Right lobe of liver (tissue), 6 donors: ENCODE measurements at places on chromosomes 16 and 17. TPM values are rescaled to one million over a fixed set of nuclear protein-coding genes. Genes with fewer than 3 reads are reported as not detected.

GRCh38 chr17:17172001-17172939 is 33.9 kb downstream of the PLD6 start:
- DNase-seq = no peak
- H3K36me3 ChIP-seq = peaks cover 15% of the 10 kb centered on the region
- no peaks in the 10 kb centered on the region for H3K27me3 ChIP-seq
- H3K4me1 ChIP-seq = no peaks in the 10 kb centered on the region

- no peak overlapping the region for H3K4me3 ChIP-seq
- H3K36me3 ChIP-seq = peaks cover 40% of the 10 kb centered on the region
- peaks cover 17% of the 10 kb centered on the region for H3K4me1 ChIP-seq
- H3K27me3 ChIP-seq = no peaks in the 10 kb centered on the region
- H3K27ac ChIP-seq = no peak overlapping the region
Observed at GRCh38 chr16:57167953-57168352, 17.9 kb downstream of the PSME3IP1 start.

DNA sequence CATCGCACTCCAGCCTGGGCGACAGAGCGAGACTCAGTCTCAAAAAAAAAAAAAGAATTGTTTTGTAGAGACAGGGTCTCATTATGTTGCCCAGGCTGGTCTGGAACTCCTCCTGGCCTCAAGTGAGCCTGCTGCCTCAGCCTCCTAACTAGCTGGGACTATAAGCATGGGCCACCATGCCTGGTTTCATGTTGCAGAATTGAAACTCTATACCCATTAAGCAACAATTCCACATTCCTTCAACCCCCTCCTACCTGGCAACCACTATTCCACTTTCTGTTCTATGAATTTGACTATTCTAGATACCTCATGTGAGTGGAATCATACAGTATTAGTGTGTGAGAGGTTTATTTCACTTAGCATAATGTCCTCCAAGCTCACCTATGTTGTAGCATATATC is 24.5 kb downstream of the RNF135 start:
- H3K27ac ChIP-seq = no peak overlapping the region
- no peaks in the 10 kb centered on the region for H3K4me1 ChIP-seq
- H3K4me3 ChIP-seq = no peak overlapping the region
- H3K36me3 ChIP-seq = peaks cover 2% of the 10 kb centered on the region
- DNase-seq = no peak

The UNC13D gene
- total RNA-seq = 9.6 TPM

The MPP2 gene
- 0.13 TPM for total RNA-seq

GRCh38 chr17:43354371-43354770 is 44.4 kb upstream of the ARL4D start:
- no peak overlapping the region for H3K27ac ChIP-seq
- no peaks in the 10 kb centered on the region for H3K27me3 ChIP-seq
- no peak overlapping the region for H3K4me3 ChIP-seq

- H3K36me3 ChIP-seq = no peaks in the 10 kb centered on the region
- no peak overlapping the region for H3K4me3 ChIP-seq
- no peaks in the 10 kb centered on the region for H3K4me1 ChIP-seq
- H3K27ac ChIP-seq = no peak overlapping the region
Observed at GRCh38 chr16:5015351-5015750, 18.4 kb downstream of the NAGPA start.

The MT1M gene
- total RNA-seq = 101 TPM

DNA sequence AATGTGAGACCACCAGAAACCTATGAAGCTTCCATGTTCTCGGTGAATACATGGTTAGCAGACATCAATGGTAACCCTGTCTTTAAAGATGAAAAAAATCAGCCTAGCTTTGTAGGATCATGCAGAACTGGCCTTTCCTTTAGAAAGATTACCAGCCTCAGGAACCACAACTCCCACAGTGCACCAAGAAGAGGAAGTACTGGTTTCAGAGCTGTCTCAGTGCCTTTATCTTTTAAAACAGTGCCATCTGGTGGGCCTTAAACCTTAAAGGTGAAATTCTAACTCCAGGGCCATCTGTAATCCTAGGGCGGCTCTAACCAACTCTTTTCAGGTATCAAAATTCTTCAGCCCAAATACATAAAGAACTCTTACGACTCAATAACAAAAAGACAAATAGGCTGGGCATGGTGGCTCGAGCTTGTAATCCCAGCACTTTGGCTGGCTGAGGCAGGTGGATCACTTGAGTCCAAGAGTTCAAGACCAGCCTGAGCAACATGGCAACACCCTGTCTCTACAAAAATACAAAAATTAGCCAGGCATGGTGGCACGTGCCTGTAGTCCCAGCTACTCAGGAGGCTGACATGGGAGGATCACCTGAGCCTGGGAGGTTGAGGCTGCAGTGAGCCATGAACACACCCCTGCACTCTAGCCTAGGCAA is 5.4 kb downstream of the ATPAF2 start:
- H3K36me3 ChIP-seq = no peaks in the 10 kb centered on the region
- H3K4me3 ChIP-seq = no peak overlapping the region
- no peak overlapping the region for H3K27ac ChIP-seq
- no peak for DNase-seq

- no peaks in the 10 kb centered on the region for H3K27me3 ChIP-seq
- DNase-seq = no peak
- H3K4me3 ChIP-seq = no peak overlapping the region
- no peak overlapping the region for H3K27ac ChIP-seq
Observed at GRCh38 chr16:72743011-72743761, 304.7 kb downstream of the ZFHX3 start.

- no peaks in the 10 kb centered on the region for H3K4me1 ChIP-seq
- DNase-seq = no peak
- no peak overlapping the region for H3K27ac ChIP-seq
Observed at GRCh38 chr17:14553847-14554246, 253.0 kb downstream of the HS3ST3B1 start.

DNA sequence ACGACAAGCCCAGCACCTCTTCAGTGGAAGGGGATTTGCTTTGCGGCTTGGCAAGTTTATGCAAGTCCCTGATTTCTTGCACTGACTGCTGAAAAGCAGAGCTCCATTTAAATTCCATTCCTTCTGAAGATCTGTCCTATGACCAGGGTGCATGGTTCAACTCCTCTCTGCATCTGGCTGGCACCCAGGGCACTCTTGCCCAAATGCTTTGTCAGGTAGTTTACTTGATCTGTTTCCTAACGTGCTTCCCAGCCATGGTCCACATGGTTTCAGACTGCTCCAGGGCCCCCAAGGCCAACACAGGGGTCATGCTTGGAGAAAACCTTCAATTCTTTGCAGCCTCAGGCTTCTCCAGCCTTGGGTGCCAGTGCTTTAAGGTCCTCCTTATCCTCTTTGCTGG is 11.2 kb upstream of the HP start:
- H3K4me3 ChIP-seq = peak overlapping the region; percentile 27
- no peaks in the 10 kb centered on the region for H3K4me1 ChIP-seq
- no peaks in the 10 kb centered on the region for H3K36me3 ChIP-seq
- peak overlapping the region; percentile 83 for H3K27ac ChIP-seq
- H3K27me3 ChIP-seq = no peaks in the 10 kb centered on the region

The IL17C gene
- not detected for total RNA-seq

The P2RX5 gene
- 1.1 TPM for total RNA-seq

The CDK3 gene
- total RNA-seq = 3.0 TPM

The ADGRG3 gene
- 0.37 TPM for total RNA-seq

DNA sequence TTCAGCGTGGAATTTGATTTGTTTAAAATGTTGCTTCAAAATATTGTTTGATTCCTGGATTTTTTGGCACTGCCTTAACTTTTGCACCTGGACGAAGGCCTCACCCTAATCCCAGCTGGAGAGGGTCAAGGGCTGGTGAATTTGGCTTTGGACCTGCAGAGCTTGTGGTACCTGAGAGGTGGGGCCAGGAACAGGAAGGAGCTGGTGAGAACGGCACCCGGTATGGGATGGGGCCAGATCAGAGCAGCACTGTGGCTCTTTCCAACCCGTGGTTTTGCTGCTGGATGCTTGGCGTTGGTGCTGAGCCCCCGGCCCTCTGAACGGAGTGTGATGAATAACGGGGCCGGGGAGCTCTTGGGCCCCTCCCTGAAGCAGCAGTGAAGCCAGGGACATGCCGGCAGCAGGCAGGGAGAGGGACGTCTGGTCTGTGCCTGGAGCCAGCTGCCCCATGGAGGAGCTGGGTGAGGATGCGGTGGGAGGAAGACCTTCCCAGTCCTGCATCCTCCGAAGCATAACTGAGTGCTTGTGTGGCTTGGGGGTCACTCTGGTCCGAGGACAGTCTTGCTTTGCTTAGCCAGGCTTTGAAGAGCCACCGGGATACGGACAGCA is 275.4 kb downstream of the SEC14L1 start:
- no peak for DNase-seq
- peaks cover 18% of the 10 kb centered on the region for H3K4me1 ChIP-seq
- H3K4me3 ChIP-seq = no peak overlapping the region
- peaks cover 4% of the 10 kb centered on the region for H3K36me3 ChIP-seq

The GP1BA gene
- 0.15 TPM for total RNA-seq

The ALOX15B gene
- total RNA-seq = 2.2 TPM

DNA sequence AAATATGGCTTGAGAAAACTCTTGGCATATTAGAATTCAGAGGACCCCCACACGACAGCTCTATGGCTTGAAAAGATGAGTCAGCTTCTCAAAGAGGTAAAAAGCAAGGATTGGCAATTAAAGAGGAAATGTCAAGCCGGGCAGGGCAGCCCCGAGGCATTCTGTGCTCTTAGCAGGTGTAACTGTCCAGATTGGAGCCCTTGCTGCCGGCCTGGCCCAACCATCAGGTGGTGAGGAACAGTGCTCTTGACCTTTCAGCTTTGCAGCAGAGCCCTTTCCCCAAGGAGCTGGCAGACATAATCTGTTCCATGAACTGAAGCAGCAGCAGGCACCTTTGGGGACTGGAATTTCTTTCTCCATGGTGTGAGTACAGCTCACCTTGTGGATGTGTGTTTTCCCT is 287.8 kb downstream of the UTP18 start:
- no peaks in the 10 kb centered on the region for H3K4me1 ChIP-seq
- H3K36me3 ChIP-seq = no peaks in the 10 kb centered on the region
- no peak overlapping the region for H3K27ac ChIP-seq
- H3K27me3 ChIP-seq = no peaks in the 10 kb centered on the region
- DNase-seq = no peak

GRCh38 chr16:73730481-73731090 is 566.0 kb upstream of the PSMD7 start:
- no peaks in the 10 kb centered on the region for H3K4me1 ChIP-seq
- H3K27ac ChIP-seq = no peak overlapping the region
- H3K4me3 ChIP-seq = no peak overlapping the region
- H3K27me3 ChIP-seq = no peaks in the 10 kb centered on the region
- H3K36me3 ChIP-seq = no peaks in the 10 kb centered on the region

- no peaks in the 10 kb centered on the region for H3K27me3 ChIP-seq
- H3K27ac ChIP-seq = no peak overlapping the region
- H3K4me1 ChIP-seq = no peaks in the 10 kb centered on the region
- no peak overlapping the region for H3K4me3 ChIP-seq
- no peak for DNase-seq
Observed at GRCh38 chr16:78275420-78275819, 176.0 kb downstream of the WWOX start.

DNA sequence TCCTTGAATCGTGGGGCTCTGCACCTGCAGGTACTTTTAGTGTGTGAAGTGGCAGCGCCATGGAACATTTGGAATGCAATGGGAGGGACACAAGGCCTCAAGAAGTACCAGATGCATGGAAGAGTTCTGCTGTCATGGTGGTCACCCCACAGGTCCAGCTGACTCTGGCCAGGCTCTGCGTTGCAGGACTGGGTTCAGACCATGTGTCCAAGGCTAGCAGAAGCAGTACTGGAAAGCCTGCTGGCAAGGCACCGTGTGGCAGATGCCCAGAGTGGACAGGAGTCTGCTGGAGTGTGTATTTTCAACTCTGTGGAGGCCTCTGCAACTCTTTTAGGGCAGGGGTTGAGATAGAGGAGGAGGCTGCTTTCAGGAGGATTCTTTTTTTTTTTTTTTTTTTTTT is 2.1 kb downstream of the PIPOX start:
- peak overlapping the region; percentile 84 for H3K4me3 ChIP-seq
- peaks cover 52% of the 10 kb centered on the region for H3K4me1 ChIP-seq
- no peak overlapping the region for H3K27ac ChIP-seq
- peak; percentile 75 for DNase-seq

DNA sequence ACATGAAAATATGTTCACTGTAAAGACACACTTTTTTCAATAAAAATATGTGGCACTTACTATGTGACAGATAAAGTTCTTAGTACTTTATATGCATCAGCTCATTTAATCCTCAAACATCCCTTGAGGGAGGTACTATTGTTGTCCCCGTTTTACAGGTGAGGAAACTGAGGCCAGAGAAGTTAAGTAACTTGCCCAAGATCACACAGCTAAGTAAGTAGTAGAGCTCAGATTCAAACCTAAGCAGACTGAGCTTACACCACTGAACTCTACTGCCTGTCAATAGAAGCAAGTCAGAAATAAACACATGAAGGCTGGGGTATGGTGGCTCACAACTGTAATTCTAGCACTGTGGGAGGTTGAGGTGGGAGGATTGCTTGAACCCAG is 13.9 kb downstream of the CDH3 start:
- H3K27me3 ChIP-seq = no peaks in the 10 kb centered on the region
- no peak overlapping the region for H3K27ac ChIP-seq

- no peaks in the 10 kb centered on the region for H3K27me3 ChIP-seq
- H3K36me3 ChIP-seq = no peaks in the 10 kb centered on the region
- no peak overlapping the region for H3K27ac ChIP-seq
- no peak for DNase-seq
- no peak overlapping the region for H3K4me3 ChIP-seq
Observed at GRCh38 chr16:3465911-3466584, 22.6 kb downstream of the NAA60 start.

- no peaks in the 10 kb centered on the region for H3K4me1 ChIP-seq
- no peak for DNase-seq
- H3K4me3 ChIP-seq = no peak overlapping the region
- H3K36me3 ChIP-seq = no peaks in the 10 kb centered on the region
- H3K27ac ChIP-seq = no peak overlapping the region
Observed at GRCh38 chr16:76502063-76502462, 224.9 kb downstream of the CNTNAP4 start.

The C17orf100 gene
- total RNA-seq = 1.8 TPM

DNA sequence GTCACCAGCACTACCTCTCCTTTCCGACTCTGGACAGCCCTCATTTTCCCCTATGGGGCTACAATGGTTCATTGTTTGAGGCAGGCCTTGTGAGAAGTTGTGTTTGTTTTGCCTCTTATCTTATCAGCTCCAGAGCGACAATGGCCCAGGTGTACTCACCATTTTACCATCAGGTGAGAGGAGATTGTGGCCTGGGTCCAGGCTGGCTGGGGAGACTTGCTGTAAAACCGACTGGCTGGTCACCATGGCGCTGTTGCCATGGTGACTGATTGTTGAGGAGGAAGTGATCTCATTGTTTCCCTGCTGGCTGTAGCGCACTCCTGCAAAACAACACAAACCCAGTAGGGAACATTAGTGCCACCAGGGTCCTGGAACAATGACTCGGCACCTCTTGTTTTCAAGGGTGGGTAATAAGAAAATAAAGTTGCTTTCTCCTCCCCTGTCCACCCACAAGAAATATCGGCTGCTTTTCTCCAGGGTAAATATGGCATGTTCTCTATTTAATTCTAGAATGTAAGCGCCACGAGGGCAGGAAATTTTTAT is 34.4 kb downstream of the HNF1B start:
- DNase-seq = peak; percentile 70
- H3K4me1 ChIP-seq = peaks cover 5% of the 10 kb centered on the region
- H3K4me3 ChIP-seq = no peak overlapping the region
- H3K36me3 ChIP-seq = no peaks in the 10 kb centered on the region
- H3K27me3 ChIP-seq = no peaks in the 10 kb centered on the region

The PRSS33 gene
- not detected for total RNA-seq

GRCh38 chr16:12927591-12927990 is 26.2 kb downstream of the SHISA9 start:
- no peak for DNase-seq
- H3K27me3 ChIP-seq = no peaks in the 10 kb centered on the region
- no peak overlapping the region for H3K4me3 ChIP-seq

The ASPSCR1 gene
- total RNA-seq = 39.1 TPM
